ENCODE measurements at places on chromosomes 1 and 21.

DNA sequence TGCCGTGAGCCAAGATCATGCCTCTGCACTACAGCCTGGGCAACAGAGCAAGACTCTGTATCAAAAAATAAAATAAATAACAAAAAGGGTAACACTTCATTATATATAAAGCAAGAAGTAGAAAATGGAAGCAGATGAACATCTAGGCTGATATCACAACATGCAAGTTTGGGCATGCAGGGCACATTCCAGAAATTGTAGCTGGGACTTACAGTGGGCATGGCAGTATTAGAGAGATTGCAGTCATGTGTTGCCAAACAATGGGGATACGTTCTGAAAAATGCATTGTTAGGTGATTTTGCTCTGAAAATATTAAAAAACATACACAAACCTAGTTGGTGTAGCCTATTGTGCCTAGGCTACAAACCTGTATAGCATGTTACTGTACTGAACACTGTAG is 441.0 kb upstream of the PRMT6 start:
- no peak for DNase-seq

- DNase-seq, result no peak
Observed at GRCh38 chr21:41819856-41820281, 53.0 kb upstream of the RIPK4 start.

GRCh38 chr21:19999369-20000272 is 998.6 kb upstream of the NCAM2 start:
- no peak for DNase-seq

GRCh38 chr1:198934901-198935305 is 296.1 kb downstream of the PTPRC start:
- peak; percentile 51 for DNase-seq

DNA sequence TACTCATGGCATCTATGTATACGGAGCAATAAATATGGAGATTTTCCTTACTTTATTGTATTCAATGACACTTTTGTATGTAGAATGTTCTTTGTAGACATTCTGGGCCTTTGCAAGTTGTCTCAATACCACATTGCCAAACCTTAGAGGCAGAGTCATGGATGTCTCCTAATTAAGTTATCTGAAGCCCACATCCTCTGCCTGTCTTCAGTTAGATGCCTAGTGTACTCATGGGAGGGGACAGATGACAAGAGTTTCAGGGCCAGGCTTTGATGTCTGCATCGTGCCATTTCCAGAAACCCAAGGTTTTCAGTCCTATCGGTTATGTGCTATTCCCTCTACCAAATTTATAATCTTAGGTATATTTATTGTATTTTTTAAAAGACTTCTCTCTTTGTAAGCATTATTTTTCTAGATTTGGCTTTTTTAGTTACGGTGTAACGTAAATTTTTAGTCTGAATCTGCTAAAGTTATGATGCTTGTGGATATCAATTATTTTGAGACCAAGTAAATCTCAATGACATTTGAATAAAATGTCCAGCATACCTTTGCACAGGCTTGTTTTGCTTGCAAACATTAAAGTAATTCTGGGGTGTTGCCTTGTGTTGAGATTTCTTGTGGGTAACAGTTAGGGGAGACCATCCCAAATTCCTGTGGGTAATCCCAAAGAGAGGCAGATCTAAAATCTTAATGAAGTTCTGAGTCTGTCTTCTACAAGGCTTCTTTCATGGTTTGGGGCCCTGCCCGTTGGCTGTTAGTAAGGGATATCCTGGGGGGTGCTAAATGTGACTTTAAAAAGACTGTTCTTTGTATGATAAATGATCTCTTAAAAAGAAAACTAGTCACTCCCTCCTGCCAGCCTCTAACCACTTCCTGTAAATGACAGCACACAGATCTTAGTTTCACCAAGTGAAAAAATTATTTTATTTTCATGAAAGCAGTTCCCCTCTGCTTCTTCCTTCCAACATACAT is 8.0 kb upstream of the MACF1 start:
- DNase-seq, result no peak

DNA sequence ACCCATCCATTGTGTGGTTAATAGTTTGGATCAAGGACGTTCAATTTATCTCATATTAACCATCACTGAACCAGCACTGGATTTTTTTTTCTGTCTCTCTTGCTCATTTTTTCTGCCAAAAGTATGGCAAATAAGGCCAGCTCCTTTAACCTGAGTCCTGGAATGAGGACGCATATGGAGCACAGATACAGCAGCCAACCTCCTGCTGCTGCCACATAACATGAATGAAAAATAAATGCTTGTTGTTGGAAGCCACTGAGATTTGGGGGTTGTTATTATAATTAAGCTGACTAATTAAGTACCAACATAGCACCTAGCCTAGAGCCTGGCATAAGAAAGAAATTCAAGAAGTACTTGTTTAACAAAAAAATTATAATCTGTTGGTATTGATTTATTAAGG is 335.3 kb upstream of the DUSP10 start:
- no peak for DNase-seq

GRCh38 chr1:190000365-190000872 is 477.2 kb downstream of the BRINP3 start:
- DNase-seq, result no peak

- no peak for DNase-seq
Observed at GRCh38 chr1:30303387-30303786, 420.0 kb downstream of the MATN1 start.

DNA sequence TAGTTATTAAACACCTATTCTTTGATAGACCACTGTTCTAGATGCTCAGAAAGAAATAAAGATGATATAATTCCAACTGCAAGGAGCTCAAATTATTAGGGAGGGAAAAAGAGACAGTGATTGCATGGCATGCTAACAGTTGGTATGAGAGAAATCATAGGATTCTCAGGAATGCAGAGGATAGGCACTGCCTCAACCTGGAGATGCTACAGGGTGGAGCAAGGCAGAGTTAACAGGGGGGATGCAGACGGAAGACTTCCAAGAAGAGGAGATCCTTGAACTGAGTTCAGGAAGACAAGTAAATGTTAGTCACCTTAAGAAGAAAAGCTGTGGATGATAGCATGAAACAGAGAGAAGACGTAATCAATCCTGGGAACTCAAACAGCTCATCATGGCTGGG is 123.7 kb downstream of the DAB1 start:
- DNase-seq, result no peak

DNA sequence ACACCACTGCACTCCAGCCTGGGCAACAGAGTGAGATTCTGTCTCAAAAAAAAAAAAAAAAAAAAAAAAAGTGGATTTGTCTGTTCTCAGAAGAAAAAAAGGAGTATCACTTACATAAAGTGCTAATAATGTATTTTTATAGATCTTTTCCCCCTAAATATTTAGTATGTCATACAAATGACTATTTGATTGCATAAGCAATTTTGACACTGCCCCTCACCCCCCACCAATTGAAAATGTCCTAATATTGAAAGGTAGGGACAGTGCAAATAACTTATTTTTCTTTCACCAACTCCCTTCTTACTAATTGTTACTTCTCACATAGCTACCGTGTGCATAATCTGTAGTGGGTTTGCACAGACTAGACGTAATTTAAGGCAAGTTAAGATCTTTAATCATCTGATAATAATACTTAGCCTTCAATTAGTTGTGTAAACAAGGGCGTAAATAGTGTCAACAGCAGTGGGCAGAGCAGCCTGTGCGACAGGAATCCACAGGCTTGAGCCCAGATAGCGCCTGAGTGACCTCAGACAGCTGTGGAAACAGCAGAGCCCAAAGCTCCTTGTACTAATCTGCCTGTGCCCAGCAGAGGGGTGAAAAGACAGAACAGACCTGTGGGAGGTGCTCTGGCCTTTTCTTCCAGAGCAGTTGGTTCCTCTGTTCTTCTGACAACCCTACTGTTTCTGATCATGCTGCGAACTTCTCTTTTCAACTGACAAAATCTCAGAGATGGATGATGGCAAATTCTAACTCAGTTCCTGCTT is 4.5 kb upstream of the IER5 start:
- no peak for DNase-seq

- no peak for DNase-seq
Observed at GRCh38 chr21:20254964-20255363, 743.2 kb upstream of the NCAM2 start.

DNA sequence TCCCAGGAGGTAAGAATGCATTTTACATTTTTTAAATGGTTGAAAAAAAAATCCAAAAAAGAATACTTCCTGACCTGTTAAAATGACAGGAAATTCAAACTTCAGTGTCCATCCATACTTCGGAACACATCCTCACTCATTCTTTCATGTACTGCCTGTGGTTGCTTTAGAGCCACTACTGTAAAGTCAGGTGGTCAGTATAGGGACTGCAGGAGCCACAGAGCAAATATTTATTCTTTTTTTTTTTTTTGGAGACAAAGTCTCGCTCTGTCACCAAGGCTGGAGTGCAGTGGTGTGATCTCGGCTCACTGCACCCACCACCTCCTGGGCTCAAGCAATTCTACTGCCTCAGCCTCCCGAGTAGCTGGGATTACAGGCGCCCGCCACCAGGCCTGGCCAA is 124.7 kb downstream of the CLIC6 start:
- DNase-seq, result no peak

DNA sequence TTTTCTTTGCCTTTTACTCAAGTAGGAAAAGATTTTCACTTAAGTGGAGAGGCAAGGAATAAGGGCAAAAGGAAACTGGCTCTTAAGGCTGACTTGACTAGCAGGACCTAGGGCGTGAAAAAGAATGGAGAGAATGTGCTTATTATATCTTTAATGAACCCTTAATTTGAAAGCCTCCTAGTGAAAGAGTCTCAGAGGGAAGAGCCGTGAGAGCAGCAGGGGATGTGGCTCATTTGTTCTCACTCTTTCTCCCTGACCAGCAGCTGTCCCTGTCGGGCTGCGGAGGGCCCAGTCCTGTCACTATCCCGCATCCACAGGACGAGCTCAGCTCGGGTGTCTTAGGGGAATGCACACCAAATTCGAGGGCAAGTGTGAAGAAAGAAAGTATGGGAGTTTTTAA is 180.1 kb downstream of the EDEM3 start:
- no peak for DNase-seq

DNA sequence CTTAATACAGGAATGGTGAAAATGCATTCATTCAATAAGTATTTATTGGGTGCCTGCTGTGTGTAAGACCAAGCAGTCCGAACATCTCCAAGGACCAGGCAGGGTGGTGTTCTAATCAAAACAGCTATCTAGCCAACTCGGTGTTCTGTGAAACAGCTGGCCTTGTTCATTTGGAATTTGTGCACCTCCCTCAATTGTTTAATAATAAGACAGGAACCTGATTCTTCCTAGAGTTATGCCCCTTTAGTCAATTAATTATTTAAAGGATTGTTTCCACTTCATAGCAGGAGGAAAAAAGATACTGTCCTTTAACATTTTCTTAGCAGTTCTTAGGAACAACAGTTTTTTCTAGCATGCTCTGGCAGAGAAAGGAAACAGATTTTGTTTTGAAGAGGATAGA is 30.4 kb downstream of the S100A10 start:
- no peak for DNase-seq

DNA sequence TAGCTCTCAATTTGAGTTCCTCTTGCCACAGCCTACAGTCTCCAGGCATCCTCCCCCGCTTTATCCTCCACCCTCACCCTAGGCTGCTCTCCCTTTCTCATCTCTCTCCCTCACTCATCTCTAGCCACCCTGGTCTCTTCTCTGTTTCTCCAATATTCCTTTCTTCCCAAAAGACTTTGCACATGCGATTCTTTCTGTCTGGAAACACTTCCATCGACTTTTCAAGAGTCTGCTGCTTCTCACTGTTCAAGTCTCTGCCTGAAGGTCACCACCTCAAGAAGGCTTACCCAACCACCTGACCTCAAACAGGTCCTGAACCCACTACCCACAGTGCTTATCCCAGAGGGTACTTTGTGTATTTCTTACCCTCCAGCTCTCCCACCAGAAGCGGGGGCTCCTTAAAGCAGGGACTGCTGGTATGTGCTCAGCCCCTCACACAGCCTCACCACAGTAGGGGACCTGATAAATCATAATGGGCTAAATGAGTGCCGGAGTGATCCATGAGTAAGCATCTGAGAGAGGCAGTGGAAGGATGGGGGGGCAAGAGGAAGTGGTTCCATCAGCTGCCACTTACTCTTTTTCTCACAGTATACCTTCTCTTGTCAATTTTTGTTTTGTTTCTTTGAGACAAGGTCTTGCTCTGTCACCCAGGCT is 14.3 kb upstream of the KRTAP19-8 start:
- no peak for DNase-seq

DNA sequence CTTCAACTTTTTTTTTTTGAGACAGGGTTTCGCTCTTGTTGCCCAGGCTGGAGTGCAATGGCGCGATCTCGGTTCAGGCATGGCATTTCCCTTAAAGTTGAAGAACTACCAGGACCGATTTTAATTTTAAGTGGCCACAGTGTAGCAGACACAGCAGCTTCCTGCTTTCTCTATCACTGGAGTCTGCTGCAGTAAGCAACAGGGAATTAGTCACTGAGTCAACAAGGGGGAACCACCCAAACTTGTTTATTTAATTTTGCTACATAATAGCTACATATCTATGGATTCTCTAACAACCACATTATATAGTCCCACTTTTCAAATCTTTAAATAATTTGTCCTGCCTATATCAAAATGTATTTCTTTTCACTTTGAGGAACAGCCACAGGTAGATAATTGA is 12.5 kb upstream of the TNNI3K start:
- DNase-seq, result peak; percentile 8

GRCh38 chr1:109821221-109821669 is 57.5 kb upstream of the EPS8L3 start:
- no peak for DNase-seq

DNA sequence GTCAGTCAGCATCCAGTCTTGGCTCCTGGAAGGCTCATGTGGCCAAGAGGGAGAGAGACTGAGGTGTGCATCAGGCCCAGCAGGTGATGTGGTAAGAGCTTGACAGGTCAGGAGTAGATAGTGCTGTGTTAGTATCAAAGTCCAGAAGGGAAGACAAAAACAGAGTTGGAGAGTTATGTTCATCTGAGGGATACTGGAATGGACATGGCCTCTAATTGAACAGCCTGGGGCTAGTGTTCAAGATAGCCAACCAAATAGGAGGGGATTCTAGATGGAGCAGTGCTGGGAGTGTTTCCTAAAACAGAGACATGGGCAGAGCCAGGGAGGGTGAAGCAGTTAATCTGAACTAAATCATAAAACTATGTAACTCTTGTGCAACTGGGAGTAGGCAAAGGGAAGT is 120.7 kb upstream of the MARK1 start:
- no peak for DNase-seq

DNA sequence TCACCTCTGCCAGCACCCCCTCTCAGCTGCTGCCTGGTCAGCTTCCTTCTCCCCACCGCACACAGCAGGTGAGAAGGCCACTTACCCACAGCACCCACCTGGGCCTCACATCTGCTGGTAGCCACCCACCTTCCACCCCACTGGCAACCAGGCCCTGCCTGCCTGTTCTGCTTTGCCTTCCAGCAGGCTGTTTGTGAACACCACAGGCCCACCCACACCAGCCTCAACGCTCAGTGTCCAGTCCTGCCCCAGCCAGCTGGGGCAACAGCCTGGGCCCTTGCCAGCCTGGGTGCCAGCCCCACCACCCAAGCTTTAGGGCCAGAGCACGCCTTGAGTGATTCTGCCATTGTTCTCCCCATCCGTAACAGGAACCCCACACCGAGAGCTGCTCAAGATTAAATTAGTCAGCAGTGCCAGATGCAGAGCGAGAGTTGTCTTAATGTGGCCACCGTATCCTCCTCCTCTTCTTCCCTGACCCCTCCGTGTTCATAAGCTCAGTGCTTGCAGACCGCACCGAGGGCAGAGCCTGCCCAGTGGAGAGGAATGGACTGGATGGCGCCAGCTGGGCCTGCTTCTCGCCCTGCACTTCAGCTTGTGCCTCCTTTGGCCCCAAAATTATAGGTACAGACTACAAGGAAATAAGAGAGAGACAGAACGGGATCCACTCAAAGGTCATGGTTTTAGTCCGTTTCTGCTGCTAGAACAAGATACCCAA is 120.3 kb upstream of the COL6A1 start:
- no peak for DNase-seq

All from LoVo (cell line).